ENCODE measurements at places on chromosomes 6 and 20.

DNA sequence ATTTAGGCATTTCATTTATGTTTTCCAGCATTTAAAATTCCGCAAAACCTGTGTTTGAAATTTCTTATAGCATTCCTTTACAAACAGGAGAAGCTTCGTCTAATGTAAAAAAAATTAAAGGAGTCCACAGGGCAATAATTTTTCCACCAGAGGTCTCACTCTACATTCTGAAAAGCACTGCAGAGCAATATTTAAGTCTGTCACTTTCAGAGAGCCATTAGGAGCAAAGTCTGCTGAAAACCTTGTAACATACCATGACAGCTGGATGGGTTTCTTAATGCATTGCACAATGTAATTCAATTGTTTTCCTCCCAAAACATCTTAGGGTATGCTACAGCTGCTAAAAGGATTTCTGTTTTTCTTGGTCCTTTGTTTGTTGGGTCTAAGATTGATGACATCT, 18.0 kb downstream of the BAG2 start:
- no peaks in the 10 kb centered on the region for H3K36me3 ChIP-seq
- no peak overlapping the region for H3K4me3 ChIP-seq
- no peaks in the 10 kb centered on the region for H3K4me1 ChIP-seq
- DNase-seq: peak; percentile 5
- H3K27ac ChIP-seq: no peak overlapping the region

DNA sequence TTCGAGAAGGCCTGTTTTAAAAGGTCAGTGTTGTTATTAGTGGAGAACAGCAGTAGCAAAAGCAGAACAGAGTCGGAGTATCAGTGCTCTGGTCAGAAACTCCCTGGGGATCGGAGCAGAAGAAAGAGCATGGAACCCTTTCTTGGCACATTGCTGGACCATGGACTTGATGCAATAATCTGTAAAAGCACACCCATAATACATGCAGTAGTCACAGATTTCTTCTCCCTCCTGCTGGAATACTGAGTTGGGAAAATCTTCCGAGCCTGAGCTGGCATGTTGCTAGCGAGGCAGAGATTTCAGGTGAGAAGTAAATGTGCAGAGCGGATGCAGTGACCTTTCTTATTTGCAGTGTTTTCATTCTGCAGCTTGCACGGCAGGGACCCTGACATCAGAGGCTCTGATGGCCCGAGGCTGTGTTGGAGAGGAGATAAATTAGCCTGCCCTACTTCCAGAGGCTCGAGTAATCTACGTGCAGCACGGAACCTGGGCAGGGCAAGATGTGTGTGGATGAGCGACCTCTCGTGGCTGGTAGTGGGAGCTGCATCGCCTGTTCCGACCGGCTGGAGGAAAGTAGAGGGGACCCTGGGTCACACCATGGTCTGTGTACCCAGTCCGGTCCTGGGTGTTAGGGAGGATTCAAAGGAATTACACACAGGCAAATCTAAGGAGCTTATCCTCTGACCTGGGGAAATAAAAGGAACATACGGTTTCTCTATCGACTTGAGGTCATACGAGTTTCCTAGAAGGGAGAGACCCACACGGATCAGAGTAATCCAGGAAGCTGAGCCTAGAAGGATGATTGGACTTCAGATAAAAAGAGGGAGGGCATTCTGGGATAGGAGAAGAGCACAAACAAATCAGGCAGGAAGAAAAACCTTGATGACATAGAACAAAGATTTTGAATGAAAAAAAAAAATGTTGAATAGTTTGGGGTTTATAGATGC, 137.0 kb upstream of the STMND1 start:
- no peak overlapping the region for H3K4me3 ChIP-seq
- H3K27ac ChIP-seq: no peak overlapping the region
- peak; percentile 74 for DNase-seq
- H3K36me3 ChIP-seq: no peaks in the 10 kb centered on the region
- H3K27me3 ChIP-seq: no peaks in the 10 kb centered on the region

DNA sequence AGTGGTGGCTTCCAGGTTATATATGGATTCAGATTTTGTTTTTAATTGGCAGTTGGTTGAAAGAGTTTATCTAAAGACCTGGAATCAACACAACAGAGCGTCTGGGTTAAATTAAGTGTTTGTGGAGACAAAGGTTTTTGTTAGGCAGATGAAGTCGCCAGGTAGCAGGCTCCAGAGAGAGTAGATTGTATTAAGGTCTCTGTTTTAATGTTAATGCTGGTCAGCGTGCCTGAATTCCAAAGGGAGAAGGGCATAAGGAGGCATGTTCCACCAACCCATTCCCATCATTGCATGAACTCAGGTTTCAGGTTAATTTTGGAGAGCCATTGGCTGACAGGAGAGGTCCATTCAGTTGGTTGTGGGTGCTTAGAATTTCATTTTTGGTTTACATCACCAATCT, 744.1 kb upstream of the GJE1 start:
- H3K36me3 ChIP-seq: no peaks in the 10 kb centered on the region
- no peak overlapping the region for H3K4me3 ChIP-seq
- no peak overlapping the region for H3K27ac ChIP-seq
- H3K4me1 ChIP-seq: no peaks in the 10 kb centered on the region
- H3K27me3 ChIP-seq: no peaks in the 10 kb centered on the region

- H3K36me3 ChIP-seq: no peaks in the 10 kb centered on the region
- H3K4me1 ChIP-seq: no peaks in the 10 kb centered on the region
- H3K4me3 ChIP-seq: no peak overlapping the region
- no peak for DNase-seq
- no peaks in the 10 kb centered on the region for H3K27me3 ChIP-seq
These were observed 137.2 kb upstream of the ADGRB3 start for GRCh38 chr6:68497927-68498326.

DNA sequence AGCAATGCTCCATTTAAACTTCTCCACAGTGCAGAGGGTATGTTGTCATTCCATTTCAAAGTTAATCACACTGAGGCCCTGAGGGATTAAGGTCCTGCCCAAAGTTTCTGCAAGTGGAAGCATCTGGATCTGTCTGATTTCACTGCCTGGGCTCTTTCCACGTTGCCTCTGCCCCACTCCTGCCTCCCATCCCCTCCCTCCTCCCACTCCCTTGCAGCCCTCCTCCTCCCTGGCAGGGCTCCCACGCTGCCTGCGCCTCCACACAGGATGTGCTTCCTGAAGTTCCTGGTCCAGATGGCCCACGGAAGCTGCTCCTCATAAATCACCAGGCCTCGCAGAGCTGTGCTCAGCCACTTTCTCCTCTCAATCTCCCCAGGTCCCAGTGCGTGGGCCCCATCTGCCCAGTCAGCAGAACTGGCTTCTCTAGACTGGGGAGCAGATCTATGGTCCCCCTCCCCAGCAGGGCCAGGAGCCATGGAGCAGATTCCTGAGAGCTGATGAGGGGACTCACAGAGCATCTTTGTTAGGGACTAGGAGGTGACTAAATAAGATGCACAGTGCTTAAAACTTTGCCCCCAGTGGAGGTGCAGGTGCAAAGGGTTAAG, 65.4 kb upstream of the MAFB start:
- no peaks in the 10 kb centered on the region for H3K4me1 ChIP-seq
- H3K4me3 ChIP-seq: no peak overlapping the region
- no peak overlapping the region for H3K27ac ChIP-seq
- no peak for DNase-seq
- H3K27me3 ChIP-seq: no peaks in the 10 kb centered on the region
- no peaks in the 10 kb centered on the region for H3K36me3 ChIP-seq

GRCh38 chr6:159031846-159032245, 12.9 kb downstream of the TAGAP start:
- H3K4me1 ChIP-seq: no peaks in the 10 kb centered on the region
- no peak overlapping the region for H3K27ac ChIP-seq
- H3K4me3 ChIP-seq: no peak overlapping the region
- H3K27me3 ChIP-seq: no peaks in the 10 kb centered on the region
- DNase-seq: no peak

DNA sequence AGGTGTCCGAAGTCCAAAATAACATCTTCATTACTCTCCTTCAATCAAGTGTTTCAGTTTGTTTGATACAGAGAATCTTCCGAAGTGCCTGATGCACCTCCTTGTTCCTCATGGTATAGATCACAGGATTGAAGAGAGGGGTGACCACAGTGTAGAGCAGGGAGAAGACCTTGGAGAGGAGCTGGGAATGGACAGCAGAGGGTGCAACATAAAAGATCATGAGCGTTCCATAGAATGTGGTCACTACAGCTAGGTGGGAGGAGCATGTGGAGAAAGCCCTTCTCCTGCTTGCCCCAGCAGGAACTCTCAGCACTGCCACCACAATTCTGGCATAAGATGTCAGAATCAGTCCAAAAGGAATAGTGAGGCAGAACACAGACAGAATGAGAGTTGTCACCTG, 11.9 kb downstream of the OR12D1 start:
- H3K27ac ChIP-seq: no peak overlapping the region
- no peaks in the 10 kb centered on the region for H3K27me3 ChIP-seq
- H3K4me3 ChIP-seq: no peak overlapping the region

DNA sequence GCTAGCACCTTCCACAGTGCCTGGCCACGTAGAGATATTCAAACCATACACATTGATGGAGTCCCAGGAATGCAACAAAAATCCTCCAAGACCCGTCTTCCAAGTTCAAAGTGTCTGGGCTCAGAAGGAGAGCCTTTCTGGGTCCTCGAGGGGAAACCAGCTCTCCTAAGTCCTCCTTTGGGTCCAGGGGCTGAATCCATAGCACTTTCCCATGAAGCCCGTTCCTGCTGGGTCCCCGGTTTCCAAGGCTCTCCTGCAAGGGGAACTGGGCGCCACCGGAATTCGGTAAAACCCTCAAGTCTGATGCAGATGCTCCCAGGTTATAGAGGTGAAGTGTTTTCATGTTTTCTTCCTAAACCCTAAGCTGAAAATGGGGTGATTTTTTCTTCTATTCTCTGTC, 101.2 kb upstream of the SNX9 start:
- peaks cover 3% of the 10 kb centered on the region for H3K27me3 ChIP-seq
- H3K4me1 ChIP-seq: peaks cover 16% of the 10 kb centered on the region
- no peaks in the 10 kb centered on the region for H3K36me3 ChIP-seq
- no peak for DNase-seq
- H3K4me3 ChIP-seq: no peak overlapping the region
- no peak overlapping the region for H3K27ac ChIP-seq

GRCh38 chr6:166274163-166274562, 34.0 kb downstream of the PRR18 start:
- peaks cover 20% of the 10 kb centered on the region for H3K27me3 ChIP-seq
- no peaks in the 10 kb centered on the region for H3K36me3 ChIP-seq
- no peak for DNase-seq
- no peak overlapping the region for H3K4me3 ChIP-seq
- H3K4me1 ChIP-seq: no peaks in the 10 kb centered on the region
- H3K27ac ChIP-seq: no peak overlapping the region

DNA sequence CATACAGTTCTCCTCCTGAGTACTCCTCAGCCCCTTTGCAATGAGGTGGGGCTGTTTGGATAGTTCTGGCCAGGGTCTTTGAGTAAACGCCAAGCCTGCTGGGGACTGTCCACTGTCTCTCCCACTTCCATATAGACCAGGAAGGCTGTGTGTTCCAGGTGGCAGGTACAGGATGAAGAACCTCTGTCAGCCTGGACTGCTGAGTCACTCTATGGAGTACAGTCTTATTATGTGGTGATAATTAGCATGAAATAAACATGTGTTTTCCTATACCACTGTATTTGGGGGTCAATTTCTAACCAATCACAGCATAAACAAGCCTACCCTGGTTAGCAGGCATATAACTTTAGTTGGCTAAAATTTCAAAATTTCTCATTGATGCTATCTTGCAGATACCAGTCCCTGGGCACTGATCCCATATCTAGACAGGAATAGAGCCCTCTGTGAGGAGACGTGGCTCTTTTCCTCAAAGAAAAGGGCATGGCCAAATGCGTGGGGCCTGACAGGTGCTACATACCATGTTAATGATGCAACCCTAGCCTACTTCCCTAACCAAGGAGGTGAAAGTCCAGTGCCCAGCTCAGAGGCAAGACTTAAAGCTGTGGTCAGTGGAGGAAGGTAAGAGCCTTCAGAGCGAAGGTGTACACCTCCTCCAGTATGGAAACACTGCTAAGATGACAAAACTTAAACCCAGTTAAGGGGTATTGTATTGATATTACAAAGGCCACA, 4.5 kb upstream of the ALDH8A1 start:
- no peak overlapping the region for H3K27ac ChIP-seq
- H3K36me3 ChIP-seq: no peaks in the 10 kb centered on the region

GRCh38 chr6:162852840-162853577, 125.2 kb downstream of the PACRG start:
- DNase-seq: no peak
- no peaks in the 10 kb centered on the region for H3K27me3 ChIP-seq
- H3K4me3 ChIP-seq: no peak overlapping the region
- H3K4me1 ChIP-seq: peaks cover 2% of the 10 kb centered on the region
- H3K27ac ChIP-seq: no peak overlapping the region

DNA sequence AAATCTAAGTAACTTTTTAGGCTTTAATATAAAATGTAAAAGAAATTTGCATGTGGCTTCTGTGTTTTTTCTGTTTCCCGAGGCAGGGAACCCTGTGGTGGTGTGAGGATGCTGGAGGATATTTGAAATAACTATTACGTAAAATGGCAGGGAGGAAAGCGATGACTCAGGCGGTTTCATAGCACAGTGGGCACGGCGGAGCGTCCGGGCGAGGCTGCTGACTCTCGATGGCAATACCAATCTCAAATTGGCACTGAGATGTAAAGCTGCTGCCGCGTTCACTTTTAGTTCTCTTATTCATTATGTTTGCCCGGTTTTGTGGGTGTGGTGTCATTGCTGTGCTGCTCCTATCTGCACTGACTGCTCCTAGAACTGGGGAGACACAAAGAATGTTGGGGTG, 254.3 kb downstream of the THBS2 start:
- DNase-seq: peak; percentile 3
- H3K27ac ChIP-seq: no peak overlapping the region
- no peaks in the 10 kb centered on the region for H3K36me3 ChIP-seq
- no peaks in the 10 kb centered on the region for H3K27me3 ChIP-seq
- no peaks in the 10 kb centered on the region for H3K4me1 ChIP-seq

- no peaks in the 10 kb centered on the region for H3K27me3 ChIP-seq
- no peak overlapping the region for H3K27ac ChIP-seq
- no peak for DNase-seq
- H3K36me3 ChIP-seq: no peaks in the 10 kb centered on the region
These were observed 842.0 kb upstream of the FLRT3 start for GRCh38 chr20:15179381-15179780.

DNA sequence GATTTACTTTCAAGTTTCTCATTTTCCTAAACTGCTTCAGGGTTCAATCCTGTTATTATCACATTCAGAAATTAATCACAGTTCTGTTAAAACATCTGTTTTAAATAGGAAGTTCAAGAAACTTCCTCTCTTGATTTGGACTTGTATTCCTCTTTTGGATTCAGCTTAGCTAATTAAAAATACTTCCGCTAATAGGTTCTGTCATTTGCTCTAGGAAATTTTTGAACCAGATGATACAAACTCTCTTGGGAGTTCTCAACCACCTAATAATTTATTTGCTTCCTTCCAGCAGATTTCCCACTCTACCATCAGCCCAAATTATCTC, 15.9 kb upstream of the TMEM30A start:
- no peaks in the 10 kb centered on the region for H3K27me3 ChIP-seq
- H3K4me1 ChIP-seq: no peaks in the 10 kb centered on the region
- H3K36me3 ChIP-seq: no peaks in the 10 kb centered on the region
- H3K4me3 ChIP-seq: no peak overlapping the region
